ENCODE measurements at places on chromosomes 3 and 15.
A peak's percentile ranks its signal among the peaks of the same experiment; 100 is the strongest.

GRCh38 chr3:5197022-5197421 is 9.5 kb downstream of the EDEM1 start:
- H3K27ac ChIP-seq: peak overlapping the region; percentile 19
- H3K27me3 ChIP-seq: no peaks in the 10 kb centered on the region
- ATAC-seq: no peak
- no peak overlapping the region for H3K4me3 ChIP-seq

DNA sequence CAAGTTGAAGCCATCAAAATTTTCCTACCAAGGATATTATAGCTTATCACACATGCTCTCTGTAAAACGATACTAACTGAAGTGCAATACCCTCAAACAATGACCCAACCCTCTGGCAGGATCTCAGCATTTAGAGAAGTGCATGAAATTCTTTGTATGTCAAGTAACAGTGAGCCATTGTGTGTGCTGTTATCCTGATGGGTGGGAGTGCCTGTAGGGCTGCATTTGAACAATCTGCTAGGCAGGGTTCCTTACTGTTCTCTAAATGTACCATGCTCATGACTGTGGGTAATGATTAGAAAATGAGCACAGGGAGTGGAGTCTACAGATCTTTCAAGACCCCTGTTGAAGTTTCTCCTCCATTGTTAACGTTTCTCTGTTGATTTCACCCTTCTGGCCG is 398.1 kb downstream of the NSUN3 start:
- no peak overlapping the region for H3K4me3 ChIP-seq
- H3K27me3 ChIP-seq: no peaks in the 10 kb centered on the region
- H3K36me3 ChIP-seq: no peaks in the 10 kb centered on the region
- no peak for ATAC-seq
- H3K27ac ChIP-seq: no peak overlapping the region

- H3K4me1 ChIP-seq: peaks cover 9% of the 10 kb centered on the region
- H3K27ac ChIP-seq: no peak overlapping the region
- H3K36me3 ChIP-seq: no peaks in the 10 kb centered on the region
- no peak overlapping the region for H3K4me3 ChIP-seq
- no peaks in the 10 kb centered on the region for H3K27me3 ChIP-seq
Measured at GRCh38 chr3:57006179-57006657, 54.2 kb upstream of the SPATA12 start.

DNA sequence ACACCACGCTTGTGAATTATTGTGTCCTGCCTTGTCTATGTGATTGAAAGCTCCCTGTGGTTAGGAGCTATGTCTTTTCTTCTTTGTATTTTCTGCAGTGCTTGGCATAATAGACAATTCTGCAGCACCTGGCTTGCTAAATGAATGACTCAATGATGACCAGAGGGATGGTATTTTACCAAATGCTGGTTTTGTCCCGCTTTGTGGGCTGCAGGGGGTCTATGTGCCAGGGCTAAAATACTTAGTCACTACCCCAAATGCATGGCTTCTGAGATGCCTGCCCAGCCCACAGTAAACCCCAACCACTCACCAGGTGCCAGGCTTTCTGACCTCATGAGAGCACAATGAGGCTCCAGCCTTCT is 50.9 kb downstream of the BOC start:
- H3K27ac ChIP-seq: peak overlapping the region; percentile 75
- no peaks in the 10 kb centered on the region for H3K27me3 ChIP-seq
- peaks cover 3% of the 10 kb centered on the region for H3K4me1 ChIP-seq
- ATAC-seq: no peak

DNA sequence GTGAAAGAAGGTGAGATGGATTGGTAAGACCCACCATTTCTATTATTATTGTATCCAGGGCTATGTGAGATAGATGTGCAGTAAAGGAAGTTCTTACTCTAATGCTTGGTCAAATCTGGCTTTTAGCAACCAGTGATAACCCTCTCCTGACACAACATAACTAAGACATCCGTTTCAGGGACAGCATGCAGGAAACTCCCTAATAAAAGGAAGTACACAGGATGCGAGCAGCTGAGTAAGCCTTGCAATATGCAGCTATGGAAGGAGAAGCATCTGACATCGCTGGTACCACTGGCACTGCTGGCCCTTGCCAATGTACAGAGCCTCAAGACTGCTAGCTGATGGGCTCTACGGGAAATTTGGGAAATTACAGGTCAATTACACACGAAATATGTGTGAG is 662.3 kb downstream of the NR2F2 start:
- no peaks in the 10 kb centered on the region for H3K4me1 ChIP-seq
- no peaks in the 10 kb centered on the region for H3K36me3 ChIP-seq
- no peaks in the 10 kb centered on the region for H3K27me3 ChIP-seq

All from gastroesophageal sphincter (tissue), 4 donors.